ENCODE measurements at places on chromosomes 5 and 9. TPM values are rescaled to one million over a fixed set of nuclear protein-coding genes. Genes with fewer than 3 reads are reported as not detected.

CYSRT1 gene
- 0.92 TPM for total RNA-seq

JAKMIP2 gene
- total RNA-seq = not detected

SAXO1 gene
- total RNA-seq = not detected

PCDHGA4 gene
- 3.0 TPM for total RNA-seq

CNTNAP3B gene
- 80.4 TPM for total RNA-seq

LSM11 gene
- 6.1 TPM for total RNA-seq

CCL19 gene
- total RNA-seq = not detected

CKMT2 gene
- not detected for total RNA-seq

CDHR2 gene
- total RNA-seq = not detected

PPP2R2B gene
- not detected for total RNA-seq

All from endothelial cell of umbilical vein (primary cell).